ENCODE measurements at places on chromosomes 7 and 10.

- no peak for DNase-seq
Measured at GRCh38 chr10:5651388-5651764, 15.0 kb downstream of the ASB13 start.

GRCh38 chr7:81973117-81973516 lies 203.3 kb upstream of the HGF start:
- DNase-seq, result no peak

GRCh38 chr10:86613096-86613495 lies 41.3 kb upstream of the OPN4 start:
- no peak for DNase-seq

DNA sequence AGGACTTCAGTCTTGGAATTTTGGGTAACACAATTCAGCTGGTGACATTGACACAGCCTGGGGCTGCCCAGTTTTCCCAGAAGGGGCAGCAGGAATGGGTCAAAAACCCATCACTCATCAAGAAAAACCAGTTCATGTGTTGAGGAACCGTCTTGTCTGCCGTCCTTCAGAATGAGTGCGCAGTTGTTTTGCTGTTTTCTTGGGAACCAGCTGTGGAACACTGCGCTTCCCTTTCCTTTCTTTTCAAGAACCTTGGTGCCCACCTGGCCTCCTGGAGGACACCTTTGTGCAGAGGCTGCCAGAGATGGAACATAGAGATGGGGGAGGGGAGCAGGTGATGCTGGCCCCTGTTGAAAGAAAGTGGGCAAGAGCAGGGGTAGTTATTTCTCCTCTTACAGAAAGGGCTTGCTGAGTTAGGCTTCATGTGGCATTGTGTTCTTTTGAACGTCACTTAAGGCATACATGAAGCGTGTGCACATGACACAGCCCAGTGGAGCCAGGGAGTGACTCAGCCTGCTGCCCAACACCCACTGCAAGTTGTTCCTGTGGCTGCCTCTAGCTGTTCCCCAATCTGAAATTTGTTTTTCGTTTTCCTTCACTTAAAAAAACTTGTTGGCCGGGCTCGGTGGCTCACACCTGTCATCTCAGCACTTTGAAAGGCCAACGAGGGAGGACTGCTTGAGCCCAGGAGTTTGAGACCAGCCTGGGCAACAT lies 87.4 kb upstream of the TNS3 start:
- no peak for DNase-seq

- no peak for DNase-seq
Measured at GRCh38 chr10:76031769-76032699, 600.6 kb downstream of the LRMDA start.

Data from DMS 273 treated with DMSO at 0.1 percent for 48 hours (cell line).